ENCODE measurements at places on chromosomes 16 and 17.

- DNase-seq: no peak
These were observed 65.4 kb upstream of the ZFHX3 start for GRCh38 chr16:73113336-73113735.

DNA sequence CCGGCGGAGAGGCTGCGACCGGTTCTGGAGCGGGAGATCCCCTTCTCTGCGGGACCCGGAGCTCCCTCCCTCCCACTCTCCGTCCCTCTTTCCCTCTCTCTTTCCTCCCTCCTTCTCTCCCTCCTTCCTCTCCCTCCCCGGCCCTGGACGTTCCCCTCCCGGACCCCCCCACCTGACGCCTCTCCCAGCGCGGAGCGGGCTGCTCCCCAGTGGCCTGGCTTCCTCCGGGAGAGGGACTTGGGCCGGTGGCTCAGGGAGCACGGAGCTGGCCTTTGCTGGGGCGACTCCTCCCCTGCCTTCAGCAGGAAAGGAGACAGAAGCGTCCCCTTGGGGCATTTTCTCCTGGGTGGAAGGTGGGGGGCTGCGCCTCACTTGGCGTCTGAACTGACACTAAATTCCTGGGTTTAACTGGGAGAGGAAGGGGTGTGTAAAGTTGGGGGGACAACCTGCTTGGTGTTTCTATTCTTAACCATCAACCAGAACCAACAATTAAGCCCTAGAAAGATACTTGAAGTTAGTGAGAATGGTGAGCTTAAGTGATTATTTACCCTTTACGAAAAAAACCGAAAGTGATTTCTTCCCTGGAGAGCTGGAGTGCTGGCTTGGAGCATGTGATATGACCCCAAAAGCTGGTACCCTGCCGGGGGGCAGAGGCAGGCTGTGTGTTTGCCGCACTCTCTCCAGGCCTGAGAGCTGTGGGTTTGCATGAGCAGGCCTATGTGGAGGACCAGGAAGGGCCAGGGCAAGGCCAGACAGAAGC is 775 bp downstream of the SPIRE2 start:
- DNase-seq: no peak

DNA sequence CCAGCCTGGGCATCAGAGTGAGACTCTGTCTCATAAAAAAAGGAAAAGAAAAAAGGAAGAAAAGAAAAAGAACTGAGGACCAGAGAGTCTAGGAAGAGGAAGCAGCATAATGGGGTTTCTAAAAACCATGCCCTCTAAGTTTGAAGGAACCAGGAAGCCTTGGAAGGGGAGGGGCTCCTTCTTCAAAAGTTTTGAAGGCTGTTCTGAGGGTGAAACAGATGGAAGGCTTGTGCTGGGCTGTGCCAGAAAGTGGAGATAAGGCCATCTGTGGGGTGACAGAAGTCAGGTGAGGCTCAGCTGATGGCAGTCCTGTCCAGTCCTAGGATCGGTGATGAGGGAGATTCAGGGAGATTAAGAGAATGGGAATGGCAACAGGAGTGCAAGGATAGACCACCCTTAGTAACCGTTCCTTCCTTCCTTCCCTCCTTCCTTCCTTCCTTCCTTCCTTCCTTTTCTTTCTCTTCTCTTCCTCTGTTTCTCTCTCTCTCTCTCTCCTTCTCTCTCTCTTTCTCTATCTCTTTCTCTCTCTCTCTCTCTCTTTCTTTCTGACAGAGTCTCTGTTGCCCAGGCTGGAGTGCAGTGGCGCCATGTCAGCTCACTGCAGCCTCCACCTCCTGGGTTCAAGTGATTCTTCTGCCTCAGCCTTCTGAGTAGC is 182.6 kb downstream of the NTN1 start:
- DNase-seq: no peak

GRCh38 chr17:27082023-27082774 is 211.7 kb upstream of the WSB1 start:
- DNase-seq: no peak

DNA sequence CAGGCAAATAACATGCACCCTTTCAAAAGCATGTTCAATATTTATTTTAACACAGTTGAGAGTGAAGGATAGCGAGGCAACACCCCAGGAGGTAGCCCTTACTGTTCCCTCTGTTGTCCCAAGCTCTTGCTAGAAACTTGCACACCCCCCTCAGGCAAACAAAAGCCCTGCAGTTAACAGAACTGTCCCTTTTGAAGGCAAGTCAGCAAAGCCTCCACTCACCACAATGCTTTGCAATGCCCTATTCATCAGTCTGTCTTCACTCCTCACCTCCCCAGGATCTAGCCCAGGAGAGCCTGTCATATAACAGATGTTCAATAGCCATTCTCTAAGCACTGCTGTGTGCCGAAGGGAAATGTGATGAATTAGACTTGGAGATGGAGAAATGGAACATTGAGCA is 3.5 kb upstream of the CNEP1R1 start:
- DNase-seq: no peak

GRCh38 chr17:67644061-67644460 is 73.7 kb upstream of the NOL11 start:
- DNase-seq: no peak

DNA sequence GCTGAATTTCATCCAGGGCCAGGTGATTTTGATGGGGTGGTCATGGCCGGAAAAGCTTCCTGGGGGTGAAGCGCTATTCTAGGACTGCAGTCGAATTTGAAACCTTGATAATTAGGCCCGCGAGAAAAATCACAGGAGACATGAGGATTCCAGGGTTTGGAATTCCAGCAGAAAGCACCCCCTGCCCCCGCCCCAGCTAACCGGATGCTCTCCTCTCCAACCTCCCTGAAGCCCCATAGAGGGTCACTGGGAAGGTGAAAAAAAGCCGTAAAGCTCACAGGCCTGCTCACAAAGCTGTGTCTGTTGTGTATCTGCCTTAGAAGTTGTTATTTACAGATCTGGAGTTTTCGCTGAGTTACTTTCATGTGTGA is 1.2 kb upstream of the GINS2 start:
- DNase-seq: no peak

GRCh38 chr17:13601322-13601775 is 380 bp downstream of the HS3ST3A1 start:
- no peak for DNase-seq

DNA sequence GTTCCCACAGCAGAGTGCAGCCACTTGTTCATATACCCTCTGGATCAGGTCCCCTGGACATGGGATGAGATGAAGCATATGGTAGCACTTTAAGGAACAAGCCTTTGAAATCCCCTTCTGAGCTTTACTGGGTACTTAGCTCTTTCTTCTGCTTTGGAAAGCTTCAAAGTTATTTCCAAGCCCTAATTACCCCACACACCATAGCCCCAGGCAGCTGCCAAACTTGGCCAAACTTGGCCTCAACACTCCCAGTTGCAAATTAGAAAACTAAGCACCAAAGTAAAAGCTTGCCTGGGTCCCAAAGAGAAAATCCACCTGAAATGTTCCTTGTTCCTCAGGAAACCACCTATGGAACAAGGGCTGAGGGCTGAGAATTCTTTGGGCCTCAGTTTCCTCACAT is 15.7 kb upstream of the MT4 start:
- DNase-seq: no peak

- DNase-seq: no peak
These were observed 86.3 kb downstream of the VPS53 start for GRCh38 chr17:628089-628941.

GRCh38 chr17:390025-390424 is 37.4 kb upstream of the RPH3AL start:
- DNase-seq: no peak

DNA sequence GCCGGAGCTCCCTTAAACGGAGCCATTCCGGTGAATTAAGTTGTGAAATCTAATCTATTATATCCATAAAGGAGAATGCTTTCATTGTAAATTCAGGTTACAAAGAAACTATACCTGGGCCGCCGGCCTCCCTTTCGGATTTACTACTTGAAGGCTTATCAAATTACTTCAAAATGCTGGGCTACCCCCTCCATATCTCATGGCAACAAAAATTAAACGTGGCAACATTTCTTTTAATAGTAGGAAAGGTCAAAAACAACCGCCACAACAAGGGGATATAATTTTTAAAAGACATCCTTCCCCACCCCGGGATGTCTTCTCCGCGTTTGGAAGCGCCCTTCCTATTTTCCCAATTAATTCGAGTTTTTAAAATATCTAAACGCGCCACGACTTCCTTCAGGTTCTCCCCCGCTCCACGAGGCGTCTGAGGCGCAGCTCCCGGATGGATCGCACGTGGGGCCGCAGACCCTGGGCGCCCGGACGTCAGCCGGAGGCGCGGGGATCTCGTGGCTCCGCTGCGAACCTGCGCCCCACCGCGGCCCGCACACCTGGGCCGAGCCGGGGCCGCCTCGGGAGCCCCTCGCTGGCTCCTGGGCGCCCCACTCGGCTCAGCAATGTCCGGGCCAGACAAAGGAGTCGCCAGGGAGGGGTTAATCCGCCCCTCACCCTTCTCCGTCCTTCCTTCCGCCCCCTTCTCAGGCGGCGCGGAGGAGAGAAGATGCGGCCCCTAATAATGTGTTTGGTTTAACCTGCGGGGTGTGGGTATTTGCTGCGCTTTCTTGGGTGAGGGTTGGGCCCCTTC is 47.4 kb upstream of the SLC38A10 start:
- no peak for DNase-seq

DNA sequence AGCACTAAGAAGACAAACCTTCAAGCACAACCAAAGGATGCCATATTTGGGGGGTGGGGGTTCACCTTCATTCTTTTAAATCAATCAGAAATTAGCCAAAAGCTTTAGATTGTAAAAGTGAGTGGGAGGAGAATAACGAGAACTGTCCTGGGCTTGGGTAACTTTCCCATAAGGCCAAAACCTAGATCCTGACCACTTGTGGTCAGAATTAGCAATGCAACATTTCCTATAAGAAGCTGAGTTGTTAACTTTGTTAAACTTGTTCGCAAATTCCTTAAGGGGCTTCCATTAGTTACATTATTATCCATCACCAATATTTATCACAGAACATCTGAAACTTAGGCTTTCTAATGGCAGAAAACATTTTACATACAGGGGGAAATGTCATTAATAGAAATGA is 25.1 kb downstream of the STAT5B start:
- DNase-seq: no peak

DNA sequence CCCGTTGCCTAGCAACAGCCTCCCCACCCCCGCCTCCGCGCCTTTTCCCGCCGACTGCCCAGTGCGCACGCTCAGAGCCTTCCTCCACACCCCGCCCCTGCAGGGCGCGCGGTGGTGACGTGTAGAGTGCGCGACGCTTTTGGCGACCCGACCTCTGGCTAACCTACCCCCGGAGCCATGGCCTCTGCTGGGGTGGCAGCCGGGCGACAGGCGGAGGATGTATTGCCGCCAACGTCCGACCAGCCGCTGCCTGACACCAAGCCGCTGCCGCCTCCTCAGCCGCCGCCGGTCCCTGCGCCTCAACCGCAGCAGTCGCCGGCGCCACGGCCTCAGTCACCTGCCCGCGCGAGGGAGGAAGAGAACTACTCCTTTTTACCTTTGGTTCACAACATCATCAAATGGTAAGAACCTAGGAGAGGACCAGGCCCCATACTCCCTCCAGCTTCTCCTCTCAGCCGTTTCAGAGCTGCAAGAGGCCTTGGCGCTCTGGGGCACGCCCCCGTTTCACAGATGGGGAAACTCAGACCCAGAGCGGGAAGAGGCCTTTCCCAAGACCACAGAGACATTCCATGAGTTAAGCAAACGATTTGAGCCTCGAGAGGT is at the start of gene MED9:
Gene MED9 (plus strand): TSS at position 136 of the 603 bp plus-strand sequence. CDS start 42 bp downstream, at position 178.
- peak; percentile 97 for DNase-seq

GRCh38 chr16:1124795-1125194 is 28.1 kb upstream of the CACNA1H start:
- no peak for DNase-seq

DNA sequence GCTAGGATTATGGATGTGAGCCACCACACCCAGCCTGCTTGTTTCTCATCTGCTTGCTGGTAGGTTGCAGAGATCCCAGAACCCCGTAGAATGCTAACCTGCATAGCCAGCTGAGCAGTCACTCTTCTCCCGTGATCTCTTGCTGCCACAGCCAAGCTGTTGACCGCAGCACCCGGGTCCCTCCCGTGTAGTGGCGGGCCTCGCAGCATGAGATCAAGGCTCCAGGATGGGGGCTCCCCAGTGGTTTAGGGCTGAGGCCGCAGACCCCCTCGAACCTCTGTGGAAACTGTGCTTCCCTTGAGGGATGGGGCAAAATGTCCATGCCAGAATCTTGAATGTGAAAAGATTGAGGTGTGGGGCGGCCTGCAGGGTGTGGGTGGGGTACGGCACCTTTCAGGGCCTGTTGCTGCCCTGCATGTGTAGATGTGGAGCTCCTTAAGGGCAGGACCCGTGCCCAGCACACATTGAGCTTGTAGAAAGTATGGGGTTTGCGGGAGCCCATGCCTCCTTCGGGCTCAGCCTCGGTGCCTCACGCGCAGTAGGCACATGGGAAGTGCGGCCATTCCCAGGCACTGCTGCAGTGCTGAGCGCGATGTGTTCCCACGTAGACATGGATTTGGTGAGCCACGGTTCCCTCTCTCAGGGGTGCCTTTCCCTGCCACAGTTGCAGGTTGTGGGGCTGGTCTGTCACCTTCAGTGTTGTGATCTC is 99.9 kb downstream of the BANP start:
- DNase-seq: no peak

GRCh38 chr17:36741019-36741902 is 139.9 kb downstream of the MRM1 start:
- DNase-seq: no peak

DNA sequence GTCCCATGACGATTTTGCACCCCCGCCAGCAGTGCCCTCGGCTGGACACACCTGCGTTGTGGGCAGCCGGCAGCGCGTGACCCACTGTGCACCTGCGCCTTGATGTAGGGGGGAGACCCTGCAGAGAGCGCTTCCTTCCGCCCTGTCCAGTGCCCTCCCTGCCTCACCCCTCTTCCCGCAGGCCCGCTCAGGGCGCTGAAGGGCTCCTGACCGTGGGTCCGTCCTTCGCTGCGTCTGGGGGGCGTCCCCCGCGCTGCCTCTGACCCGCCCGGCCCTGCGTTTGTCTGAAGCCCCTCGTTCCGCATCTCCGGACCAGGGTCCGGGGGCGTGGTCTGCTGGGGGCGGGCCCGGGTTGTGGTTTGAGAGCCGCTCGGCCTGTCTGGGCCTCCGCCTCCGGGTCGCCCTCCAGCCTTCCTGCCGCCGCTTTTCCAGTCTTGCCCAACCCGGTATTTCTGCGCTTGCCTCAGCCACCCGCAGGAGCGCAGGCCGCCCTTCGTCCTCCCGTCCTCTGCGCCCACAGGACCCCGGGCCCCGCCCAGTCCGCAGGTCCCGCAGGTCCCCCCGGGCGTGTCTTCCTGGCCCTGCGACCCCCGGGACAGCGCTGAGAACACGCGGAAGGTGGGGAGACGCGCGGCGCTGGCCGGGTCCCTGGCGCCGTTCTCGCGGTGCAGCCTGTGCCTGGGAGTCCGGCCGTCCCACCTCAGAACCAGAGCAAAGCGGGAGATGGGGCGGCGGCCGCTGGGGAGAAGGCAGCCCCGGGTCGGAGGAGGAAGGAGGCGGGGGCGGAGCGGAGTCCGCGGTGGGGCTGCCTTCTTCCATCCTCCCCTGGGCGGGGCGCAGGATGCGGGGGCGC is 4.0 kb upstream of the IL17C start:
- DNase-seq: no peak

All from GM18507 (cell line).